ENCODE measurements at places on chromosomes 7 and 10. TPM values are rescaled to one million over a fixed set of nuclear protein-coding genes. Genes with fewer than 3 reads are reported as not detected.

FBXO24 gene
- total RNA-seq = 1.4 TPM

DNA sequence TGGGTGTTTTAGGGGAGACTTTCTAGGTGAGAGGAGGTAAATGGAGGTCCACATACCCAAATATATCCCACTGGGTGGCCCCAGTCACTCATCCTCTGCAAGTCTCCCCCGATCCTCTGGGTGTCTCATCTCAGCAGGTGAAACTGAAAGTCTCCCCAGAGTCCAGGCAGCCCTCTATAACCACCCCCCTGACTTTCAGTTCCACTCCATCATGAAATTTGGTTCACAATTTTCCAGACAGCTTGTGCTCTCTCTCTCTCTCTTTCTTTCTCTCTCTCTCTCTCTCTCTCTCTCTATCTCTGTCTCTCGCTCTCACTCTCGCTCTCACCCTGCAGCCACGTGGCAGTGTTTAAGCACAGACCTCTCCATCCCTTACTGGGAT, 56.7 kb upstream of the ELN start:
- no peak for DNase-seq

DNA sequence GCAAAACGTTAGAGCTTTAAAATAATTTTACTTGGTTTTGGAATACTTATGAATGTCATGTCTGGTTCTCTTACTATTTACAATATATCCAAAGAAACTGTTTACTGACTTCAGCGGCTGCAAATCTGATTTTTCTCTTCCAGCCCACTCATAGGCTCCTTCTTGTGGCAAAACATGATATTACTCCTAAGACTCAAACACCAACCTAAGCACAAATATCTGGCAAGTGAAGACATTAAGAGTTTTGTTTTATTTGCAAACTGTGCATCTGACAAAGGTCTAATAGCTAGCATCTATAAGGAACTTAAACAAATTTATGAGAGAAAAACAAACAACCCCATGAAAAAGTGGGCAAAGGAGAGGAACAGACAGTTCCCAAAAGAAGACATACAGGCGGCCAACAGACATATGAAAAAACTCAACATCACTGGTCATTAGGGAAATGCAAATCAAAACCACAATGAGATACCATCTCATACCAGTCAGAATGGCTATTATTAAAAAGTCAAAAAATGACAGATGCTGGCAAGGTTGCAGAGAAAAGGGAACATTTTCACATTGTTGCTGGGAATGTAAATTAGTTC, 20.3 kb upstream of the GJC3 start:
- no peak for DNase-seq

COBL gene
- not detected for total RNA-seq

GRCh38 chr7:318476-318875, 28.5 kb downstream of the FOXL3 start:
- no peak for DNase-seq

GRCh38 chr7:4195660-4196059, 486.4 kb upstream of the FOXK1 start:
- no peak for DNase-seq

Data from activated CD8-positive, alpha-beta T cell treated with anti-CD3 and anti-CD28 coated beads for 36 hours (primary cell).